Anterior cingulate cortex (tissue), 58 donors: ENCODE measurements at places on chromosomes 6 and 20.

GRCh38 chr6:56347526-56347925 is 100.1 kb upstream of the COL21A1 start:
- no peak for DNase-seq

DNA sequence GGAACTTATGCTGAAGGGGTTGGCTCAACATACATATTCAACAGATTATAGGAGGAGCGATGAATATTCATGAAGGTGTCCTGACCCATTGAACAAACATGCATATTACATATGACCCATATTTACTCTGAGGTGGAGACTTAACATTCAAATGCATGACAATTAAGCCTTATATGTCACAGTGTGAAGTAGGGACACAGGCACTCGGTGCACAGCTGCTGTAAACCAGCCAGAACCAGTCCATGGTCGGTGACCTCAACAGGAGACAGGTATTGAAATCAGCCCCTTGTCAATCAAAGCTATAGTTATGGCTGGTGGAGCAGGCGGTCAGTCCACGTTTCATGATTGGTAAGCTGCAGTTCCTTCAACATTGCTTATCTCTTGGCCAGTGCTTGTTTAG is 347.3 kb downstream of the THBS2 start:
- no peak for DNase-seq

DNA sequence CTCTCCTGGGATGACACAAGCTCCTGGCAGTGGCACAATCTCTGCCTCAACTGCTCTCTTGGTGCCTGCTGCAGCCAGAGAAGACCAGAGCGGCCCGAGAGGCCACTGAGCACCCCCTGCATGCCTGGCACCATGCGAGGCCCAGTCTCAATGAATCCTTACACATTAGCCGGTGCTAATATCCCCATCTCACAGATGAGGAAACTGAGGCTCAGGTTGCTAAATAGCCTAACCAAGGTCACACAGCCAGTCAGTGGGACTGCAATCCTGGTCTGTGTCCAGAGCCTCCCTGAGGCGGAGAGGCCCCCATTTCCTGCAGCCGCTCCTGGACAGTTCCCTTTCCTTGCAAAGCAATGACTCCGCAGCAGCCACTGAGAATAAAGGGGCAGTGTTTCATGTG is 81.2 kb downstream of the GRM4 start:
- DNase-seq, result no peak

DNA sequence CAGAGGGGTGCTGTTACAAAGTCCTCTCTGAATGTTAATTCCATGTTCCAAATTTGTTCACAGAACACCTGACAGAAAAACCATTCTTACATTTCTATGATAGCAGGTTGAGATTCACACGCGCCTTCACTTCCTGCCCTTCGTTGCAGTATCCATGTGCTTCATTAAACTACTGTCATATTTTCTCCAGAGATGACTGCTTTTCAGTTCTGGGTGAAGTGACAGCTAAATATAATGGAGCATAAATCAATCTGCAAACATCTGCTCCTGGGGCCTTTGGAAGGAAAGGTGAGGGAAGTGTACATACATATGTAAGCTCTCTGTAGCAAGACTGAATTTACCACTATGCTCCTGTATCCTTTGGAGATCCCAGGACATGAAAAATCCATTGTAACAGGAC is 750.2 kb downstream of the HDGFL1 start:
- DNase-seq, result no peak

DNA sequence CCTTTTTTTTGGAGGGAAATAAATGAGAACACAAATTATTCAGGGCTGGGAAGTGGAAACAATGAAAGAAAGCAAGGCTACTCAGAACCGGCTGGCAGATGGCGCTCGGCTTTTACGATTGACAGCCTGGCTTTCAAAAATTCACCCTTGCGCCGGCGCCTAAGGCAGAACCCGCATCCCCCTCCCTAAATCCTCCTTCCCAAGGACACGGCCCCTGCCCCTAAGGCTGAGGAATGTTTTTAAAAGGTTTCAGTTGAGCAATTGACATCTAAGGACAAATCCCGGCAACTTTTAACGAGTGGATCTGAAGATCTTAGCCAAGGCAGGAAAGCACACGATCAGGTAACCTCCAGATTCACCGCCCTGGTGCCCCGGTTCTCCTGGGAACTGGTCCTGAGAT is 16.3 kb downstream of the GNAS start:
- DNase-seq, result no peak

DNA sequence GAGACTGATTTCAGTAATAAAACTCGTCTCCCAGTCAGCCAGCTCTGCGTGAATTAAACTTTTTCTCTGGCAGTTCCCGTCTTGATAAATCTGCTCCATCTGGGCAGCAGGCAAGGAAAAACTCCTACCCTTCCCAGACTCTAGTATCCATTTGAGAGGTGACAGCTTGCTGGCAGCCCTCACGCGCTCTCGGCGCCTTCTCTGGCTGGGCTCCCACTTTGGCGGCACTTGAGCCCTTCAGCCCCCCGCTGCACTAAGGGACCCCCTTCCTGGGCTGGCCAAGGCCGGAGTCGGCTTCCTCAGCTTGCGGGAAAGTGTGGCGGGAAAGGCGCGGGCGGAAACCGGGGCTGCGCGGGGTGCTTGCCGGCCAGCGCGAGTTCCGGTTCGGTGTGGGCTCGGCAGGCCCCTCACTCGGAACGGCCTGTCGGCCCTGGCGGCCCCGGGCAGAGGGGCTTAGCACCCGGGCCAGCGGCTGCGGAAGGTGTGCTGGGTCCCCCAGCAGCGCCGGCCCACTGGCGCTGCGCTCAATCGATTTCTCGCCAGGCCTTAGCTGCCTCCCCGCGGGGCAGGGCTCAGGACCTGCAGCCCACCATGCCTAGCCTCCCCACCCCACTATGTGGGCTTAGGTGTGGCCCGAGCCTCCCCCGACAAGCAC is 21.8 kb upstream of the GMPR start:
- DNase-seq, result no peak

- DNase-seq, result no peak
Observed at GRCh38 chr6:169804427-169804826, 53.0 kb downstream of the ERMARD start.

GRCh38 chr20:31720486-31721407 is 1.9 kb downstream of the BCL2L1 start:
- DNase-seq, result no peak

DNA sequence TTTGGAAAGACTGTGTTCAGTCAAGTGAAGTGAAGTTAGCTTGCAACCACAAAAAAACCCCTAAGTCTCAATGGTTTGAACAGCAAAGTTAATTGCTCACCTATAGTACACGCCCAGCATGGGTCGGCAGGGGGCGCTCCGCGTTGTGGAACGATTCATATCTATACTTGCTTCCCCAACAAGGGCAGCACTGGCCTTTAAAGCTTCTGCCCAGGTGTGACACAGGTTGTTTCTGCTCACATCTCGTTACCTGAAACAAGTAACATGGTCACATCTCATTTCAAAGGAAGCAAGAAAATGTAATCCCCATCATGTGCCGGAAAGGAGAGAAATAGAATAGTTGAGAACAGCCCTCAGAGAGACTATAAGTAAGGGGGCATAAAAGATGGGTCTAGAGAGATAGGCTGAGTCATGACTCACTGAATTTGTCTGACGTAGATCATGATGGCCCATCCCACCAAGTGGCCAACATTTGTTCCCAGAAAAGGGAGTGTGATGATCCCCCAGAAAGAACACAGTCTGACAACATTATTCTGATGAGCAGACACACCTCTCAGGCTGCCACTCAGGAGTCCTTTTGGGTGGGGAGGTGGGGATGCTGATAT is 29.0 kb downstream of the HNF4A start:
- DNase-seq, result peak; percentile 75

DNA sequence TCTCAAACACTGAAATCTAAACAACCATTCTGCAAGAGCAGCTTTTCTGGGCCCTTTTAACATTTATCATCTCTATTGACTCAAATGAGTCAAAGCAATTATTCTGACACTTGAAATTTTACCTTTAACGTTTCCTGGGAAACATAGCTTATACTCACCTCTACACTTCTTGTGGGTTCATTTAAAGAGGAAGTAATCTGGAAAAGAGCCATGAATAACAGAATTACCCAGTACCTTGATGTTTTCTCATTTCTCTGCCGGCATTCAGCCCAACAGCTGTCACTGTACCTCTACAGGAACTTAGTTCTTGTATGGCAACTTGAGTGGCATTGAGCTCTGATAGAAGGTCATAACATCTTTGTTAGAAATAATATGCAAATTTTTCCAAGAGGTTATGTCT is 272.2 kb downstream of the KCNQ5 start:
- no peak for DNase-seq

GRCh38 chr6:83633149-83633548 is 75.8 kb downstream of the SNAP91 start:
- DNase-seq, result no peak

GRCh38 chr6:2730353-2731107 is 20.2 kb downstream of the MYLK4 start:
- no peak for DNase-seq

DNA sequence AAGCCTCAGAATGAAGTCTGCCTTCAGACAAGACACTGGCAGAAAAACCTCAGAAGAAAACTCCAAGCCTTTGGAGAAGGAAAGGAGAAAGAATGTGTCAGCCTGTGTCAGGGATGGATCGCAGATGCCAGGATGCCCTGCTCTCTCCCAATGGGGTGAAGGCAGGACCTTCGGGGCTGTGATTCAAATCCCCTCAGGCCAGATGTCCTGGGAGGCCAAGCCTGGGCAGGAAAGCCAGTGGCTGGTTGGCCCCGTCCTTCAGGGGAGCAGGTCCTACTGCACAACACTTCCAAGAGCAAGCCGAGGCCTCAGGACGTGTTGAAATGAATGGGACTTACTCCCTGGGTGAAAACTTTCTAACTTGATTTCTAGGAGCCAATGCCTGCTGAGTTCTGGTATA is 36.5 kb downstream of the GJA10 start:
- no peak for DNase-seq

DNA sequence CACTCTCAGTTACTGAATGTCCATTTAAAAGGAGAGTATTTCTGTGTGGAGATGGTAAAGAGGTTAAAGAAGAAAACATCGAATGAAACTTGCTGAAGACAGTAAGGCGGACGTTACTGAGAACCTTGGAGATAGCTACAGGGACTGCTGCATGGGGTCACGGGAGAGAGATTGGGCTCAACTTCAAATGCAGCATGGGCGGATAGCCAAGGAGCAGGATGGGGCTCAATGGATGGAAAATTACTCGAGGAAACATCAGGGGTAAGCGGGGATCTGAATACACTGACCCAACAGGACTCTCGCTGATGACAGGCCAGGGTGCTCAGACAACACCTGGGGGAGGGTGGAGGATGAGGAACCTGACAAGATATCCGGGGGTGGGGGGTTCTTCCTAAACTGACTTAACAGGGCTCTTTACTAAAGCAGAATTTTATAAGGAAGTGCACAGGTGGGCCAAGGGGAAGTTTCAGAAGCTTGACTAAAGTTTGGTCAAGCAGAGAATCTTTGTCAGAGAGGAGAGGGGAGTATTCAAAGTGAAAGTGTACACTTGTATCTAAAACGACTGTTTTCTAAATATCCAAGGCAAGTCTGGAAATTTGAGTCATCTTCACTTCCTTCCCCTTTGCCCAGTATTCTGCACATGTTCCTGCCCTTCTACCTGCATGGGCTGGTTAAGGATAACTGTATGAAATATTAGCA is 22.8 kb downstream of the ECT2L start:
- no peak for DNase-seq

DNA sequence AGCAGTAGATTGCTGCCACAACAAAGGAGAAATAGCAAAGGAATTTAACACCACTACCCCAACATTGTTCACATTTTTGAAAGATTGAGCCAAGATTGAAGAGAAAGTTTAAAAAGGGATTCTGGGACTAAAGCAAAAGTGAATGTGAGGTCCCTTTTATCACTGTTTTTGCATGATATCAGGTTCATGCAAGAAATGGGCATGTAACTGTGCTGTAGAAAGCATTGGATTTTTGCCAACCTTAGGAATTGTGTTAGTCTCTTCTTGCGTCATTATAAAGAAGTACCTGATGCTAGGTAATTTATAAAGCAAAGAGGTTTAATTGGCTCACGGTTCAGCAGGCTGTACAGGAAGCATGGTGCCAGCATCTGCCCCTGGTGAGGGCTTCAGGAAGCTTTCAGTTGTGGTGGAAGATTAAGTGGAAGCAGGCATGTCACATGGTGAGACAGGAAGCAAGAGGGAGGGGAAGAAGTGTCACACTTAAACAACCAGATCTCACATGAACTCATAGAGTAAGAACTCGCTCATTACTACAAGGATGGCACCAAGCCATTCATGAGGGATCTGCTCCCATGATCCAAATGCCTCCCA is 4.6 kb upstream of the GJB7 start:
- no peak for DNase-seq

DNA sequence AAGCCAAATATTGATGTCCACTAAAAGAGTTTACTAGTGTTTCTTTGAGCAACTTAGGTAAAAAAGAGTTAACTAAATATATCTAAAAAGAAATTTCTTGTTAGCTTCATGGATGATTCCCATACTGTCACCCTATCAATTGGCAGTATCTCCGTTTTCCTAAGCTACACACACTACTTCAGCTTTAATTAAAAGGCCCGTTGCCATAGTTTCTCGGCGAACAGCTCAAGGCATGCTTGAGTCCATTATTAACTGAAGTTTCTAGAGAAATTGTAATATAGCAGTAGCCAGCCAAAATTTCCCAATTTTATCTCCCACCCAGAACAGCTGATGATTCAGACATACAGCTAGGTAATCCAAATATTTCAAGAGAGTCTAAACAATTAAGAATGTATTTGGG is 20.0 kb upstream of the BEND6 start:
- no peak for DNase-seq

DNA sequence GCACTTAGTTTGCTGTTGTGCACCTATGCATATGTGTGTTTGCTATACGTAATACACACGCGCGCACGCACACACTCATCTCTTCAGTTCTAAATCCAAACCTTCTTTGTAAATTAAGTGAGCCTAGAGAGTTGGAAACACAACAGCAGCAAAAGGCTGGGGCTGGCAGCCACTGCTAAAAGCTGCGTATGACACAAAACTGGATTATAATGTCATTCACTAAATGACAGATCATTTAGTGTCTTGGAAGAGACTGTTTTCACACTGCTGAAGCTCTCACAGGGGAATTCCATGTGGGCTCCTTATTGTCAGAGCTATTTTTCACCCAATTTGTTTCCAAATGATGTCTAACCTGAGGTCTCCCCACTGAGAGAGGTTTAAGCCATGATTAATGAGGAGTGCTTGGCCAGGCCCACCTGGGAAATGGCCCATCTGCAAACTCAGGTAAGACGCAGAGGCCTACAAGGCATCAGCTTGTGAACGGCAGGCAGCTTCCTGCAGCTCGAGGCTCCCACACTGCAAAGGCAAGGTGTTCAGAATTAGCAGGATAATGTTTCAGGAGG is 94.2 kb downstream of the OLIG3 start:
- DNase-seq, result no peak

GRCh38 chr6:18107061-18107460 is 15.4 kb downstream of the NHLRC1 start:
- no peak for DNase-seq
